ENCODE measurements at places on chromosomes 16 and 17. TPM values are rescaled to one million over a fixed set of nuclear protein-coding genes. Genes with fewer than 3 reads are reported as not detected.

DNA sequence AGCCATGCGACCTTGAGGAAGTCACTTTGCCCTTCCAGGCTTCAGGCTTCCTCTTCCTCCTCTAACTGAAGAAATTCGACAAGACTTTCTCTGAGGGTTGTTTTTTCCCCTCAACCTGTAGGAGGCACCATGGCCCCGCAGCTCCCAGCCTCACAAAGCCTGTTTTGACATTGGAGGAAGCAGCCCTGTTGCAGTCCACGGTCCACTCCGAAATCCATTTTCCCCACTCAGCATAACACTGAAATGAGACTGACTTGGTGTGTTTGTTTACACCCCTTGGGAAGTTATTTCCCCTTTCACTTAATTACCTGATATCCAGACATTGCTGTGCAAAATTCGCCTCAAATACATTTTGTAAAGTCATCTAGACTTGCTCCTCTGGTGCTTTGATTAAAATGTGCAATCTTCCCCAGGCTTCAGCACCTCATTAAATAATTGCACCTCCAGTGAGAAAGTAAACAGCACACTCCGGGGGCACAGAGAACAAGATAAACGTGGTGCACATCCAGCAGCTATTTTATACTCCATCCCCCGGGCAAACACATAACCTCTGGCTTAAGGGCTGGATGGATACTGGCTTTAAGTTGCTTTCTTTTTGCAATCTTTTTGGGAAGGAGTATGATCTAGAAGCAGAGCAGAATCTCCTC, 41.4 kb upstream of the PIRT start:
- DNase-seq = peak; percentile 76
- no peaks in the 10 kb centered on the region for H3K27me3 ChIP-seq
- H3K36me3 ChIP-seq = no peaks in the 10 kb centered on the region
- no peak overlapping the region for H3K27ac ChIP-seq

DNA sequence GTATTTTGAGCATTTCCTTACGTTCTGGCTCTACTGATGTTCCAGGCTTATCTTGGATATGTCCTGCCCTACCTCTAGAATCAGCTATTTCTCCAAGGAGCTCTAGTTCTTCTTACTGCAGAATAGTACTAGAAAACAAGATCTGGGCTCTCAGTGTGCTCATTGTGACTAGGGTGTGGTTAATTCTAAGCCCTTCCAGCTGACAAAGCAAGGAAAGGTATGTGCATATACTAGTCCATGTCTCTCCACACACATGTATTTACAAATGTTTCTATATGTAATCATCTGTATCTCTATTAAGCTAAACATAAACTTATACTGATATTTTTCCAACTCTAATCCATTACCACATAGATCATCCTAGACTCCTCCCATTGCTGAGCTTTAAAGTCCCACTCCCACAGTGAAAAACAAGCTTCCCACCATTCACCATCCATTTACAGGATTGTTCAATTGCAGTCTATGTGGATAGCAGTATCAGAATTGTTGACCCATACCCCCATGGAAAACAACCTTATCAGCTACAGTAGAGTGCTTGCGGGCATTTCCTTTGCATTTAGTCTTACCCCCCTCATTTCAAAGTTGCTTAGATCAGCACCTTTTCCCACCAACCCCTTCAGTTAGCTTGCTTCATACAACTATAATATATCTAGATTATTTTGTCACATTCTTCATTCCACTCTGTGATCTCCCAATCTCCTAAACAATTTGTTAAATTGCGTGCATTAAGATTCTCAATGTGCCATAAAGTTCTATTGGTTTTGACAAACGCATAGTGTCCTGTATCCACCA, 194.5 kb downstream of the SOX9 start:
- no peak overlapping the region for H3K4me3 ChIP-seq
- H3K27ac ChIP-seq = no peak overlapping the region
- H3K36me3 ChIP-seq = no peaks in the 10 kb centered on the region
- no peaks in the 10 kb centered on the region for H3K27me3 ChIP-seq

DNA sequence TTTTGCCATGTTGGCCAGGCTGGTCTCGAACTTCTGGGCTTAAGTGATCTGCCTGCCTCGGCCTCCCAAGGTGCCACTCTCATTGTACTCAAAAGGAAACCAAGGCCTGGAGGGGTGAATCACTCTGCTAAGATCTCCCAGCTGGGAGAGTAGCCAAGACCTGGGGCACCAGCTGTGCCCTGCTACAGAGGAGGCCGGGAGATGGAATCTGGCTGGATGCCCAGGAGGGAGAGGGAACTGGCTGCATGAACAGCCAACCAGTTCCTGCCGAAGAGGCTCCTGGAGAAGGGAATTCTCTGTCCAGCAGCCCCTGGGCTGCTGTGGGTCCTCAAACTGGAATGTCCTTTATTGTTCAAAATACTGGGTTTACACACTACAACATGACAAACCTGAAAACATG, 238.7 kb upstream of the CIBAR2 start:
- DNase-seq = peak; percentile 69
- H3K27ac ChIP-seq = no peak overlapping the region
- peaks cover 6% of the 10 kb centered on the region for H3K4me1 ChIP-seq
- H3K4me3 ChIP-seq = no peak overlapping the region

- H3K36me3 ChIP-seq = no peaks in the 10 kb centered on the region
- DNase-seq = no peak
- H3K27me3 ChIP-seq = no peaks in the 10 kb centered on the region
- no peak overlapping the region for H3K4me3 ChIP-seq
These were observed 239.1 kb downstream of the GRIN2A start for GRCh38 chr16:9943121-9943520.

DNA sequence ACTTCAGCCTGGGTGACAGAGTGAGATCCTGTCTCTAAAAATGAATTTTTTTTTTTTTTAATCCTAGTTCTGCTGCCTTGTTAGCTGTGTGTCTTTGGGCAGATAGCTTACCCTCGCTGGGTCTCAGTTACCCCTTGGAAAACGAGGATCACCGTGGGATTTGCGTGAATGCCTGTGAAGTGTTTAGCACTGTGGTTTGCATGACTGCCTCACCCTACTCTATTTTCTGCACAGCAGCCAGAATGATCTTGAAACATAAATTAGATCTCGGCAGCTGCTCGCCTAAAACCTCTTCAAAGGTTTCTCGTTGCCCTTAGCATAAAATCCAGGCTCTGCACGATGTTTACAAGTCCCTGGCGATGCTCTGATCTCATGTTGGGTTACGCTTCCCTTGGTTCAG, 71.2 kb upstream of the GRIN2A start:
- DNase-seq = no peak
- no peaks in the 10 kb centered on the region for H3K36me3 ChIP-seq
- H3K27me3 ChIP-seq = no peaks in the 10 kb centered on the region
- no peak overlapping the region for H3K27ac ChIP-seq
- peaks cover 4% of the 10 kb centered on the region for H3K4me1 ChIP-seq
- H3K4me3 ChIP-seq = no peak overlapping the region

- H3K36me3 ChIP-seq = no peaks in the 10 kb centered on the region
- H3K27ac ChIP-seq = no peak overlapping the region
- no peak overlapping the region for H3K4me3 ChIP-seq
- no peak for DNase-seq
- no peaks in the 10 kb centered on the region for H3K27me3 ChIP-seq
These were observed 37.4 kb downstream of the RHBDL3 start for GRCh38 chr17:32302860-32303649.

GRCh38 chr16:56294579-56294978, 103.3 kb downstream of the GNAO1 start:
- H3K27me3 ChIP-seq = no peaks in the 10 kb centered on the region
- H3K4me1 ChIP-seq = no peaks in the 10 kb centered on the region
- no peak overlapping the region for H3K27ac ChIP-seq
- no peaks in the 10 kb centered on the region for H3K36me3 ChIP-seq

DNA sequence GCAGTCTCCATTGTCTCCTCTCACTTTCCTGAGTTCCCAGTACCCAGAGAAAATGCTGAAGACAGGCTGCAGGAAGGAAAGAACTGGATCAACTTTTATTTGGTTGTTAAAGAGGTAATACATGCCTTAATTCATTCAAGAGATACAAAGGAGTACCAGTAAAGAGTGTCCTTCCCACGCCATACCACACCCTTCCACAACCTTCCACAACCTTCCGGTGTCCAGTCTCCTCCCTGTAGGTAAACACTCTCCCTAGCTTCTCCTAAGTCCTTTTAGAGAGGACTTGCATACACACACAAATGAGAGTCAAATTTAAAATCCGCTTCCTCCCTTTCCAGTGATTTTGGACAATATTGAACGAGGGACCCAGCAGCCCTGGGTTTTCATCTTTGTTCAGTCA, 2.8 kb upstream of the CA7 start:
- H3K27ac ChIP-seq = no peak overlapping the region
- H3K4me3 ChIP-seq = no peak overlapping the region
- peaks cover 5% of the 10 kb centered on the region for H3K27me3 ChIP-seq
- H3K36me3 ChIP-seq = no peaks in the 10 kb centered on the region
- H3K4me1 ChIP-seq = no peaks in the 10 kb centered on the region

DNA sequence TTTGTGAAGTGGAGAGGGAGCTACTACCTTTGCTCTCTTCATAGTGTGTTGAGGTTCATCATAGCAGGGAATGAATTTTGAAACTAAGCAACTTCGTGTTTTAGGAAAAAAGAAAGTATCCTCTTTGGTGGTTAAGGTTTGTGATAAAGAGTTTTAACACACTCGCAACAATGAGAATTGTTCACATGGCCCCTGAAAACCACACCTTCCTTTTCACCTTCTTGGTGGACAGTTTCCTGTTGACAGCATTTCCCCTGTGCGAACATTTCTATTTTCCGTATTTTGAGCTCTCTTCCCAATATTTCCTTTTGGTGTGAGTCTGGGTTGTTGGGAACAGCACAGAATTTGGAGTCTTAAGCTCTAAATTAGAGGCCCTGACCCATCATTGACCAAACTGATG, 3.8 kb downstream of the OR4D2 start:
- no peaks in the 10 kb centered on the region for H3K4me1 ChIP-seq
- H3K4me3 ChIP-seq = no peak overlapping the region
- no peak overlapping the region for H3K27ac ChIP-seq
- no peaks in the 10 kb centered on the region for H3K27me3 ChIP-seq
- DNase-seq = no peak

DNA sequence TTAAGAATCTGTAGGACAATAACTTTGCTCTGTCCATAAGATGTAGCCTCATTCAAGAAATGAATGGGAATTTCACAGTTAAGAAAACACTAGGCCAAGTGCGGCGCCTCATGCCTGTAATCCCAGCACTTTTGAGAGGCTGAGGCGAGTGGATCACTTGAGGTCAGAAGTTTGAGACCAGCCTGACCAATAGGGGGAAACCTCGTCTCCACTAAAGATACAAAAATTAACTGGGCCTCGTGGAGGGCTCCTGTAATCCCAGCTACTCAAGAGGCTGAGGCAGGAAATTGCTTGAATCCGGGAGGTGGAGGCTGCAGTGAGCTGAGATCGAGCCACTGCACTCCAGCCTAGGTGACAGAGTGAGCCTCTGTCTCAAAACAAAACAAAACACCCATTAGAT, 19.9 kb upstream of the RSL1D1 start:
- no peaks in the 10 kb centered on the region for H3K4me1 ChIP-seq
- no peak for DNase-seq
- no peaks in the 10 kb centered on the region for H3K27me3 ChIP-seq
- no peak overlapping the region for H3K4me3 ChIP-seq

- H3K4me1 ChIP-seq = no peaks in the 10 kb centered on the region
- H3K36me3 ChIP-seq = peaks cover 58% of the 10 kb centered on the region
- DNase-seq = no peak
- no peaks in the 10 kb centered on the region for H3K27me3 ChIP-seq
These were observed 8.7 kb downstream of the USP36 start for GRCh38 chr17:78831688-78832540.

- H3K4me3 ChIP-seq = no peak overlapping the region
- peaks cover 2% of the 10 kb centered on the region for H3K27me3 ChIP-seq
- no peaks in the 10 kb centered on the region for H3K4me1 ChIP-seq
- no peak overlapping the region for H3K27ac ChIP-seq
These were observed 2.5 kb upstream of the ABCC12 start for GRCh38 chr16:48158296-48158695.

GRCh38 chr17:75755205-75755901, 9.6 kb downstream of the GALK1 start:
- peaks cover 17% of the 10 kb centered on the region for H3K4me1 ChIP-seq
- H3K27me3 ChIP-seq = no peaks in the 10 kb centered on the region
- H3K4me3 ChIP-seq = no peak overlapping the region
- no peak overlapping the region for H3K27ac ChIP-seq

DNA sequence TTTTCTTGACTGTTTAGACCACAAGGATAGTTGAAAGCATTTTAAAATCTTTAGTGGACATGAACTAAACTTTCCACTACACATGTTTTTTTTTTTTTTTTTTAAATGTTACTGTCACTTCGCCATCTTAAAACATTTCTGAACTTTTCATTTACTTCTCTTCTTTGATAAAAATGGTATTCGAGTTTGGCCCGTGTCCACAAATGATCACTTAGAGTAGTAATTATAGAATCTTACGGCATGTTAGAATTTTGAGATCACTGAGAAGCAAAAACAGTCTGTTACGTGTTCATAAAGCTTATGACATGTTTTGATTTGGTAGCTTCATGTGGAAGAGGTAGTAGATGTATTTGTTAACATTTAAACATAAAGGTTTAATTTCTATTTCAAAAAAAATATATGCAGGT, 1.1 kb downstream of the NSRP1 start:
- peaks cover 7% of the 10 kb centered on the region for H3K4me1 ChIP-seq
- H3K36me3 ChIP-seq = no peaks in the 10 kb centered on the region
- no peak for DNase-seq
- H3K27ac ChIP-seq = no peak overlapping the region

- H3K4me3 ChIP-seq = no peak overlapping the region
- DNase-seq = no peak
- H3K27me3 ChIP-seq = no peaks in the 10 kb centered on the region
These were observed 107.3 kb downstream of the OR1D5 start for GRCh38 chr17:2955931-2956582.

DNA sequence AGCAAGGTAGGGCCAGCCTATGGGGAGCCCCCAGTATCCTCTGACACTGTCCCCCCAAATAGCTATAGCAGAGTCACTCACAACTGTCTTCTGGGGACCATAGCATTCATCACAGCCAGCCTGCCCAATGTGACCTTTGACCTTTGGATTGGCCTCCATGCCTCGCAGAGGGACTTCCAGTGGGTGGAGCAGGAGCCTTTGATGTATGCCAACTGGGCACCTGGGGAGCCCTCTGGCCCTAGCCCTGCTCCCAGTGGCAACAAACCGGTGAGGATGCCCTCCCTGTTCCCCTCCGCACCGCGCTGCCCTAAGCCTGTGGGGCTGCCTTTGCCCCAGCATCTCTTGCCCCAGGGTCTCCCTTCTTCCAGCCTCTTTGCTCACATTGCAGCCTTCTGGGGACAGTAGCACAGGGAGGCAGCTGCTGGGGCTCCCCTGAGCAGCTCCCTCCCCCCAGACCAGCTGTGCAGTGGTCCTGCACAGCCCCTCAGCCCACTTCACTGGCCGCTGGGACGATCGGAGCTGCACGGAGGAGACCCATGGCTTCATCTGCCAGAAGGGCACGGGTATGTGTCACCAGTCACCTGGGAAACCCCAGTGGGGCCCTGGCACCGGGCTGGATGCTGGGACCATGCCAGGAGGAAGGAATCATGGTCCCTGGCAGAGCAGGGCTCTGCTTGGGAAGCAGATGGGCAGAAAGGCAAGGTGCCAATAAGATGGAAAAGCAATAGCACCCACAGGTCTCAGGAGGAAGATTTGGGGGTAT, 61.1 kb downstream of the MRC2 start:
- H3K36me3 ChIP-seq = no peaks in the 10 kb centered on the region
- no peak overlapping the region for H3K4me3 ChIP-seq
- no peaks in the 10 kb centered on the region for H3K4me1 ChIP-seq

- peaks cover 24% of the 10 kb centered on the region for H3K4me1 ChIP-seq
- no peak for DNase-seq
- peaks cover 33% of the 10 kb centered on the region for H3K36me3 ChIP-seq
- no peaks in the 10 kb centered on the region for H3K27me3 ChIP-seq
- H3K4me3 ChIP-seq = no peak overlapping the region
These were observed 37.7 kb upstream of the SREBF1 start for GRCh38 chr17:17874478-17874877.

The AHSP gene
- total RNA-seq = not detected

The ACE gene
- 4.3 TPM for total RNA-seq

Data from kidney (tissue), 22 donors.